ENCODE measurements at places on chromosomes 11 and 22.
A peak's percentile ranks its signal among the peaks of the same experiment; 100 is the strongest.

GRCh38 chr11:5684646-5685362 is at the start of gene TRIM5:
TRIM5 (minus strand) TSS chr11:5685074; CDS start chr11:5680177, 4,897 bp downstream.
- H3K27me3 ChIP-seq, result no peaks in the 10 kb centered on the region
- peaks cover 38% of the 10 kb centered on the region for H3K4me1 ChIP-seq
- peak within 1 kb of the TSS; percentile 72 for H3K4me3 ChIP-seq
- DNase-seq, result peak; percentile 54

GRCh38 chr22:36129486-36130388 is 30.8 kb downstream of the APOL3 start:
- peaks cover 13% of the 10 kb centered on the region for H3K4me1 ChIP-seq
- DNase-seq, result no peak
- no peaks in the 10 kb centered on the region for H3K27me3 ChIP-seq
- H3K36me3 ChIP-seq, result no peaks in the 10 kb centered on the region

- no peaks in the 10 kb centered on the region for H3K27me3 ChIP-seq
- DNase-seq, result no peak
- no peaks in the 10 kb centered on the region for H3K4me1 ChIP-seq
- H3K36me3 ChIP-seq, result no peaks in the 10 kb centered on the region
- H3K4me3 ChIP-seq, result no peak overlapping the region
Observed at GRCh38 chr11:15476371-15476917, 361.7 kb downstream of the INSC start.

DNA sequence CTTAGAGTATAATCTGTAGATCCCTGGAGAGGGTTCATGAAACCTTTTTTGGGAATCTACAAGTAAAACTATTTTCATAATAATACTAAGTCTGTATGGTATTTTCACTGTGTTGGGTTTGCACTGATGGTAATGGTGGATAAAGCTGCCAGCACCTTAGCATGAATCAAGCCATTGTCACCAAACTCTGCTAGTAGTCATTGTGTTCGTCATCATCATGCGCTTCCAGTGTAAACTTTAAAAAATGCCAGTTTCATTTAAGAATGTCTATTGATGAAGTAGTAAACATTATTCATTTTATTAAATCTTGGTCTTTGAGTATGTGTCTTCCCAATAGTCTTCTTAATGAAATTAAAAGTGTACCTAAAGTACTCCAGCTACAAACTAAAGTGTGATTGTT is 15.0 kb downstream of the ALKBH3 start:
- no peak for DNase-seq
- H3K4me1 ChIP-seq, result no peaks in the 10 kb centered on the region
- H3K27me3 ChIP-seq, result no peaks in the 10 kb centered on the region
- H3K4me3 ChIP-seq, result no peak overlapping the region
- H3K27ac ChIP-seq, result no peak overlapping the region

DNA sequence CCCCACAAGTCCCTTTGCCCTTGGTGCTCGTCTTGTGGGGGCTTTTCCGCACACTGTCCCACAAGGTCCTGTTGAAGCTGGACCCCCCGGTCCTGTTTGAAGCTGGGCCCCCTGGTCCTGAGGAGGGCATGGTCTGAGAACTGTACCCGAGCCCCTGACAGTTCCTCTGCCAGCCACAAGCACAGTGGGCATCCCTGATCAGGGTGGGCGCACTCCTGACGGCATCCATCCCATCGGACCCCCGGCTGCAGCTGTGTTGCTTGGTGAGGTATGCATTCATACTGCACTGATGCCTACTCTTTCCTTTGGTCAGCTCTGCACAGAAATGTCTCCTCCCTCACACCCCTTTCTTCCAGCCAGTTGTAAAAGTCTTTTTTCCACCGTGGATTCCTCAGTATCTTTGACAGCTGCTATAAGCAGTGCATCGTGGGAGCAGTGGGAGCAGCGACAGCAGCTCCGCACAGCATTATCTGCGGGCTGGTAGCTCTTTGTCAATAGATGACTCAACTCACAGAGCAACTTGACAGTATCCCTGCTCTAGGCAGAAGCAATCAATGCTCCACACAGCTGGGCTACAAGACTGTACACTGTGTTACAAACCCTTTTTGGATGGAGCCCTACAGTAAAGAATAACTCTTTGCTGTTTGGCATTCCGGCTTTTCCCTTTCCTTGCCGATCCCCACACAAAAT is 1030.8 kb upstream of the CCDC90B start:
- no peak overlapping the region for H3K4me3 ChIP-seq
- H3K36me3 ChIP-seq, result no peaks in the 10 kb centered on the region
- no peak overlapping the region for H3K27ac ChIP-seq
- DNase-seq, result no peak

All from CD4-positive, alpha-beta T cell (primary cell).